ENCODE measurements at places on chromosomes 5 and 9.

GRCh38 chr5:133455676-133456075 is 156.7 kb downstream of the FSTL4 start:
- no peak for DNase-seq

DNA sequence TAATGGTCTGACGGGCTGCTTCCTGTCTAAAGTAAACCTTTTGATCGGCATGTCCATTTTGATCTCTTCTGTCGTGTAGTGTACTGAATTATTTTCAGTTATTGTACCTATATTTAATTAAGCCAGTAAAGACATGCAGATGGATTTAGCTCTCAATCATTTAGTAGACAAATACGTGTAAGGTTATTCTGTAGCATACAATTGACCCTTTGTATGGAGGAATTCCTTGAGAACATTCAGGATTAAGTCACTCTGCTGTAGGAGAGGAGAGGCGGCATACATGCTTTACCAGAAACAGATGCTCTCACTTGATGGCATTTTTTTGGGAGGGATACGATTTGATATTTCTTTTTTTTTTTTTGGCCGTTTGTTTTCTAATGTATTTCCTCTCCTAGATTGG is 141.0 kb downstream of the PBX3 start:
- DNase-seq = no peak

DNA sequence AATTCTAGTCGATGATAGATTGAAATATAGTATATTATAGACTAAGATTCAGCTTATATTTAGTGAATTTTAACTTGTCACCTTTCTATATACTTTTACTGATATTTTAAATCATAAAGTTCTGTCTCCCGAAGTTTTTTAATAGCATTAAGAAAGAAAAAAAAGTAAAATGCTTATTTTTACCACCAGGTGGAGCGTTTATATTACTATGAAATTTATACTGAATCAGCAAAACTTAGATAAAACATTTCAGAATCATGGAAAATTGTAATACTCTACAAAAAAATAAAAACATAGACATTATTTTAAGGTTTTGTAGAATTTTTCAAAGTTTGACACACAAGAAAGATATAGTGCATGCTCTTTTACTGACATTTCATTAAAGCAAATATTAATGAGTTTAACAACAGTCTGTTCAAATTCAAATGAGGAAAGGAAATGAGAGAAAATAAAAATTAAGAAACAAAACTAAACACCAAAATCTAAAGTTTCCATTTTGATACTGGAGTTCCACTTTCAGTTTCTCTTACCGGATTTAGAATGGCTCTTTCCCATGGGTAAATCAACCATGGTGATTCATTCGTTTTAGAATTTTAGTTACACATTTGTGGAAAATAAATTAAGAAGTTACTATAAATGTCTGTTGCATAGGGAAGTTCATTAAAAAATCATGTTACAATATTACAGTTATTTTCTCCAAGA is 1035.3 kb downstream of the CDH12 start:
- no peak for DNase-seq

- DNase-seq = no peak
These were observed 682.8 kb upstream of the WWC1 start for GRCh38 chr5:167608390-167609272.

DNA sequence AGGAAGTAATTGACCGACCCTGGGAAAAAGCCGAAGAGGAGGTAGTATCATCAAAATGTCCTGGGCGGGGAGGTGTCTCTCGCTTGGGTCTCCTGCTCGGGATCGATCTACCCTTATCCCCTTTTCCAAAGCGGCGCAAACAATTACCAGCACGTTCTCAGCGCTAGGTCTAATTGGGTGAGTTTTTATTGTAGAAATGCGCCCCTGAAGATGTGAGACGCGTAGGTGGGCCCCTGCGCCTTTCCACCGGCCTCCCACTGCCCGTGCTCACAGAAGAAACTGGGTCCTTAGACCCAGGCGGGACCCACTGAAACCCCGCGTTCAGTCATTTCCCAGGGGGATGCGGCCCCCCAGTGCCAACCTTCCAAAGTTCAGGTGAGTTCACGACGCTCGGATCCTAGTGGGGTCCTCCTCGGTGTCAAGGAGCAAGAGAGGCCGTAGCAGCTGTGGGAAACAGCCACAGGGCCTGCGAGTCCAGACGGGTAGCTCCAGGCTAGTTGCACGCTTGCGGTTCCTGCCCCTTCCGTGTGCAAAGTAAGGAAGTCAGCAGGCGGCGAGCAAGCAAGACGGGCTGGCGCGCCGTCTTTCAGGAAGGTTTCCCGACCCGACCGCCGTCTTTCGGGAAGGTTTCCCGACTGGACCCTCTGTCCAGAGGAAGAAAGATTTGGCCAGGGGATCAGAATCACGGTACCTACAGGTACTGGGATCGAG is 1.5 kb downstream of the SMIM32 start:
- DNase-seq = no peak

- peak; percentile 45 for DNase-seq
These were observed 592 bp downstream of the TUBB4B start for GRCh38 chr9:137241490-137242268.

- DNase-seq = no peak
These were observed 151.3 kb downstream of the CHSY3 start for GRCh38 chr5:130055572-130055971.

GRCh38 chr9:22657713-22658112 is 211.1 kb downstream of the DMRTA1 start:
- no peak for DNase-seq

- DNase-seq = no peak
These were observed 167.8 kb downstream of the COL23A1 start for GRCh38 chr5:178422400-178422775.

- DNase-seq = no peak
These were observed 39.8 kb downstream of the TYRP1 start for GRCh38 chr9:12732971-12733370.

GRCh38 chr9:89803403-89803802 is 198.6 kb downstream of the GADD45G start:
- DNase-seq = no peak

DNA sequence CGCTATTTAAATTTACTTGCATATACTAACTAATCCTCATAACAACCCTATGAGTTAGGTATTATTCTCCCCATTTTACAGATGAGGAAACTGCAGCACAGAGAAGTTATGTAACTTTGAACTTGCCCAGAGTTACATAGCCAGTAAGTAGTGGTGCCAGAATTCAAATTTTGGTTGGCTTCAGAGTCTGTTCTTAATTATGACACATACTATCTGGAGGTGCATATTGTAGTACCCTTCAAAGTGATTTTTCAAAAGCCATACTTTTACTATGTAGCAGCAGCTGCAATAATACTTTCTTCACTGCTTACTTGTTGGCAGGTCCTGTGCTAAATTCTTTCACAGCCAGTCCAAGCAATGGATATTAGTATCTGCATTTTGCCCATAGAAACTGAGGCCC is 16.4 kb downstream of the MAN2A1 start:
- no peak for DNase-seq

- no peak for DNase-seq
These were observed 5.1 kb downstream of the PCDHB3 start for GRCh38 chr5:141105350-141105749.

GRCh38 chr9:36900136-36900855 is 133.8 kb downstream of the PAX5 start:
- no peak for DNase-seq

DNA sequence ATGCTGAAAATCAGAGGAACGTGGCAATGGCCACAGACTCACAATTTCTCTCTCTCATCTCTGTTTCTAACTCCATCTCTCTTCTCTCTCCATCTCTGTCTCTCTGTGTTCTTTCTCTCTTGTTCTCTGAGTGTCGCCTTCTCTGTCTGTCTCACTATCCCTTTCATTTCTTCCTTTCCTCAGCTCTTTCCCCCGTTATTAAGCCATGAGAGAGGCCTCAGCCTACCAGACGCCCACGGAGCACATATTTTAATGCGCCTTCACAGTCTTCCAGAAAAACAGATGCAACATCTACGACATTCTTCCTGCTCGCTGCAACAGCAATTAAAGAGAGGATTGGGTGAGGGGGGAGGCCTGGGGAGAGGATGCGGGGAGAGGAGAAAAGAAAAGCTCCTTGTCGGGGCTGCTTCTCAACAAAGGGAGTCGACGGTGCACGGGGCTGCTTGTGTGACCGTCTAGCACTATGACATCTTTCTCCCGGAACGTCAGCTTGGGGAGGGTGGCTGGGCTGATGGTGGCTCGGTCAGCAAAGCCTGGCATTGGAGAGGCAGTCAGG is 37.7 kb upstream of the NEURL1B start:
- DNase-seq = no peak

- no peak for DNase-seq
These were observed 315.3 kb upstream of the SLC30A5 start for GRCh38 chr5:68778484-68778883.

DNA sequence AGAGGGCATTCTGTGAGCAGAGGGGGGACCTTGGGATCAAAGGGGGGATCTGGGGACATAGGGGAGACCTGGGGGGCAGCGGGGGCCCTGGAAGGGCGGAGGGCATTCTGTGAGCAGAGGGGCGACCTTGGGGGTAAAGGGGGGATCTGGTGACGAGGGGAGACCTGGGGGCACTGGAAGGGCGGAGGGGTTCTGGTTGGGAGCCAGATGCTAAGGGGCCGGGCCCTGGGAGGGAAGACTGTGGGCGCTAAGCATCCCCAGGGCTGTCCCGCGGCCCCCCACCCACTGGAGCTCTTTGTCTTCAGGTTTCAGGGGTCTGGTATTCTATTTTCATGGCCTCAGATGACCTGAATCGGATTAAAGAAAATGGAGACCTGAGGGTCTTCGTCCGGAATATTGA is 748 bp downstream of the LCN9 start:
- DNase-seq = no peak

- no peak for DNase-seq
These were observed 282.1 kb downstream of the CYLC2 start for GRCh38 chr9:103277240-103277639.

- DNase-seq = no peak
These were observed at the start of gene PCDHGA12 for GRCh38 chr5:141430332-141431113. Gene PCDHGA12 (plus strand): TSS chr5:141430507. CDS start chr5:141430760, 253 bp downstream.

GRCh38 chr5:108743319-108743718 is 4.4 kb upstream of the FER start:
- no peak for DNase-seq

DNA sequence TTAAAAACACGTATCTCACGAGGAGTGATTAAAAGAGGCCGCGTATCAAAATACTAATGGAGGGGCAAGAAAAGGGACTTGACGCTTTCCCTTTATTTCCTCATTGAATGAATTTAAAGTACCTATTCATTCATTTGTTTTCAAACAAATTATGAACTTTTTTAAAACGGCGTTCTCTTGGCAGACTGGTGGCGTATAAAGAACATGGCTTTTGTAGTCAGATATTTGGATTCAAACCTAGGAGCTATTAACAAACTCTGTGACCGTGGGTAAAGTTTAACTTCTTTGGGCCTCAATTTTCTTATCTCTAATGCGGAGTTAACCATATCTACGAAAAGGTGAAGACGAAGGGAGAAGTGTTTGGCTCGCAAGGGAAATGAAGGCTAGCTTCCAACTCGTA is 876 bp downstream of the CAAP1 start:
- DNase-seq = no peak

DNA sequence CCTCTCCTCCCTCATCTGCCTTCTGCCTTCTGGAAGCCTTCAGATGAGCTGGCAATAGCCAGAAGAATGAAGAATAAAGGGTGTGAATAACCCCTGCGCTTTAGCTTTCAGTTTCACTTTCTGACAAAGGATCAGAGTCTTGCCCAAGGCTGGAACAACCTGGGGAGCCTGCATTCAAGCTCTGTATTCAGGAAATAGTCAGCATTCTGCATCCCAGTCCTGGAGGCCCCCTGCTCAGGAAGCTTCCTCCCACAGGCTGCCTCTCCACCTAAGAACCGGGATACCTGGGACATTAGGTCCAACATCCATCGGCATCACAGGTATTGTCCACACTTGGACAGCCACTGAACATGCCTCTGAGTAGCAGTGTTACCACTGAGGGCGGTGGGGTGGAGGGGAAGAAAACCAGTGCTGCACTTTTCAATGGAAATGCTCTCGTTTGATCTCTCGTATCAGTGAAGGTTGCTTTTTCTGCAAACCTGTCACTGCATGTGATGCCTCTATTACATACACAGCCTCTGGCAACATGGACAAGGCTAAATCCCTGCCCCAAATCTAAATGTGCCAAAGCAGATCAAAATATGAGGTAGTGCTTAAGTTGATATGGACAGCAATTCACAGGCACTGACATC is 39.8 kb upstream of the ACO1 start:
- no peak for DNase-seq

GRCh38 chr9:71628247-71628646 is 140.1 kb downstream of the CEMIP2 start:
- no peak for DNase-seq

DNA sequence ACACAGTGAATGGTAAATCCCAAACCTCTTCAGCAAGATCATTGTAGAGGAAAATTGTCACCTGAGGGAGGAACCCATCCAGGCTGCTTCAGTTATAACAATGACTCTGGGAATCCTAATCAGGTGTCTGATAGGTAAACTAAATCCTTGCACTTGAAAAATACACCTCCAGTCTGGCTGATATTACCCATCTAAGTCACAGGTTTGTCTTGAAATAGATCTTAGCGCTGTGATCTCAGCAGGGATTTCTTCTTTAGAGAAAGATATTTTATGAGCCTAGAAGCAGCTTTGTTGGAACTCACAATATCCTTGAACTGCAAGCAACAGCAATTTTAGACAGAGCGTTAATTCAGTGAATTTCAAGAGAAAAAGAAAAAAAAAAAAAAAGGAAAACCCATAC is 149.7 kb downstream of the SGCD start:
- no peak for DNase-seq

GRCh38 chr5:81749192-81749560 is 1.7 kb downstream of the SSBP2 start:
- DNase-seq = no peak

DNA sequence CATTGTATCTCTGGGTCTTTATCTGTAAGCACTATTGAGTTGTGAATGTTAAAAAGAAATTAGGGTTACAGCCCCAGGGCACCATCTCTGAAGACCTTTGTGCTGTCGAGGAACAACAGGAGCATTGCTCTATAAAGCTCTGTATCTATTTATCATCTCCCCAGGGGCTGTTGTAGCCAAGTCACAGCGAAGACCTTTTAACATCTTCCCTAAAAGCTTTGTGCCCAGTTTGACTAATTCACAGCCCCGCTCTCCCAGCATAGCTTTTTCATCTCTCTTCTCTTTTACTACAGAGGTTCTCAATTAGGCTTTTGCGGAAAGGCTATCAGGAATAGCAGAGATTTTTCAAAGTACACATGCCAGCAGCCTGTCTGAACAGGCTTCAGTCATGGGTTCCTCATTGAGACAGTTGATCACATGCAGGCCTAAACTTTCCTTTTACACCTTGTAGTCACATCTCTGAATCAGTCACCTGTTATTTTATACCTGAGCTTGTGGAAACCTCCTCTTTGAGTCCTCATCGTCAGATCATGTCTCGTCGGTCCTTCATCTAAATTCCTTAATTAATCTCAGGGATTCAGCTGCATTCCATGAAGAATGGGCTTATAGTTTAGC is 140.5 kb downstream of the NPR3 start:
- DNase-seq = no peak

DNA sequence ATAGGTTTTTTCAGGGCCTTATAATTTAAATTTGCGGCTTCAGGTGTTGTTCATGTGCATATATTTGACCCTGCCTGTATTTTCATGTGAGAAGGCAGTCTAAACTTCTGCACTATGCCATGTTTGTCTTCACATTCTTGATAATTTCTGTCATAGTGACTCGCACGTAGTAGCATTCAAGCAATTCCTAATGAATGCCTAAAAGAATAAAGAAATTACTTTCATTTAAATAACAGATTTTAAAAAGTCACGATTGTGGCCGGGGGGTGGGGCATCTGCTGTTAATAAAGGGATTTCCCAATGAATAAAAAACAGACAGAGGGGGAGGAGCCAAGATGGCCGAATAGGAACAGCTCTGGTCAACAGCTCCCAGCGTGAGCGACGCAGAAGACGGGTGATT is 318.0 kb downstream of the ADAMTS6 start:
- DNase-seq = no peak
